ENCODE measurements at places on chromosomes 11 and 22.

DNA sequence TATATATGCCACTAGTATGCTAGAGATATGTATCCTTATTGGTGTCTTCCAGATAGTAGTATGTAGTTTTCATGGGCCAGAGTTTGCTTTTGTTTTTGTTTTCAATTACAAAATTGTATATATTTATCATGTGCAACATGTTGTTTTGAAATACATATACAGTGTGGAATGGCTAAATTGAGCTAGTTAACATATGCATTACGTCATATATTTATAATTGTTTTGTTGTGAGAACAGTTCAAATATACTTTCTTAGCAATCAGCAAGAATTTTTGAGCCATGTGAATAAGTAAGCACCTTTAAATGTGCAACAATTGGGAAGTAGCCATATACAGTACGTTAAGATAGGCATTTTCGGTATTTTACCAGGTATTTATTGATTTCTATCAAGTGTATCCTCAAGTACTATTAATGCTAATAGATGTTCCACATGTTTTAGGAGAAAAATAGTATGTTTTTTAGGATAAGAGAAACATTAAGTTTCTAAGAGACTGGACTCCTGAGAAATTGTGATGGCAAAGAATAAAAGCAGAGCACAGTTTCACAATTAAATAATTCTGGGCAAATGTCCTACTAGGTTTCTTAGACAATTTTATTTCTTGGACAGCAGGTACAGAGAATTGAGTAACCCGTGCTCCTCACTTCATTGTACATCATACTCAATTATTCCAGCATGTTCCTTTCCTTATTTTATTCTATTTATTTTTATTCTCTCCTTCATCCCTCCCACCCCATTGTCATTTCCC, 60.5 kb upstream of the SLC5A12 start:
- no peak for DNase-seq

GRCh38 chr11:131840545-131840944, 470.1 kb downstream of the NTM start:
- no peak for DNase-seq

DNA sequence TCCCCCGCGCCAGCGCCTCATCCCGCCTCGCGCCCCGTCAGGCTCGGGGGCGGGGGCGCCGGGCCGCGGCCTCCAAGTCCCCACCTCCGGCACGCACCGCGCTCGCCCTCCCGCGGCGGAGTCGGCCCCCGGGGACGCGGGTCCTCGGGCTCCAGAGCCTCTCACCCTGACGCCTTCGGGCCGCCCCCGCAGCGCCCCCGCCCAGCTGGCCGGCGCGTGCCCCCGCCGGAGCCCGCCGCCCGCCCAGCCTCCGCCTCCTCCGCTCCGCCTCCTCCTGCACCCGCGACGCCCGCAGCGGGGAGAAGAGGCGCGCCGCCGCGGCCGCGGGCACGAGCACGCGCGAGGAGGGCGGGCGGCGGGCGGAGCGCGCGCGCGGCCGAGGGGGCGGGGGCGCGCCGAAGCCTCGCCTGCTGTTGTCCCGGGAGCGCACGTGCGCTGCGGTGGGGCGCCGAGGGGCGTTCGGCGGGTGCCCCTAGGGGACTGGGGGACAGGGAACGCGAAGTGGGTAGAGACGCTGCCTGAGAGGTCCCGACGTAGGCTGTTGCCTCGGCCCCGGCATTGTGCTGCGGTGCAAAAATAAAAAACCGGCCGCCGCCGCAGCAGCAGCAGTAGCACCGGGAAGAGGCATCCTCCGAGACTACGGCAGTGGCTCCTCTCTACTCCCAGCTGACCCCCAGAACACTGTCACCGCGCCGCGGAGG, 87.4 kb upstream of the ARHGAP32 start:
- peak; percentile 91 for DNase-seq

- DNase-seq, result no peak
These were observed 11.3 kb upstream of the CCDC83 start for GRCh38 chr11:85843929-85844328.

DNA sequence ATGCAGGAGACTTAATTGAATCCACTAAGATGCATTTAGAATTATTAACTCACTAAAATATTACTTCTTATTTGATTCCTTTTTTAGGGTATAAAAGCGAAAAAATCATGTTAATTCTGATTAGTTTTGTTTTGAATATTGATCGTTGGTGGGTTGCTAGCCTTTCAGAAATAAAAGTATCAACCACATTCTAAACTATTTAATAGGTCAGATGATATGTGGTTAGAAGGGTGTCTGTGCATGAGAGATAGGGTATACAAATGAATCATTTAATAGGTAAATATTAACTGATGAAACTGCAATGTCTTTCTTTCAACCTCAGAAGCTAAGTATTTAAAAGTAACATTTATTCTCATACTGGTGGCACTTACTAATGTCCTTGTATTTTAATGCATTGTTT, 515.1 kb downstream of the CNTN5 start:
- no peak for DNase-seq

DNA sequence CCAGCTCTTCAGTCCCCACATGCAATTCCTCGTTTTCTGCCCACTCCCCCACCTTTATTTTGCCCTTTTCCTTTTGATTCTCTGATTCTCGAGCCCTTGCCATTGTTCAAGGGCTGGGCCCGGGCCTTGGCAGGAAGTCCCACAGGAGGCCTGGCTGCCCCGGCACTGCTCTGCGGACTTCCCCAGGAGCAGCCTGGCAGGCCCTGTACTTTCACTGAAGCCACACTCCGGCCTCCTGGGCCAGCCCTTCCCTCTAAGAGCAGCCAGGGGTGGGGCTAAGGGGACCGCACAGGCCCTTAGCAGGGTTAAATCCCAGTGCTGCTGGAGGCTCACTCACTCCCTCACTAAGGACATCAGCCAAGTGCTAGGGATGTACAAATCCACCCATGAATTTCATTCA, 4.1 kb downstream of the LRRC32 start:
- no peak for DNase-seq

- DNase-seq, result no peak
These were observed 26.9 kb downstream of the MACROD1 start for GRCh38 chr11:64139049-64139448.

GRCh38 chr11:21116009-21116408, 446.6 kb downstream of the NELL1 start:
- DNase-seq, result no peak

GRCh38 chr11:46071091-46071490, 50.2 kb downstream of the PHF21A start:
- no peak for DNase-seq

DNA sequence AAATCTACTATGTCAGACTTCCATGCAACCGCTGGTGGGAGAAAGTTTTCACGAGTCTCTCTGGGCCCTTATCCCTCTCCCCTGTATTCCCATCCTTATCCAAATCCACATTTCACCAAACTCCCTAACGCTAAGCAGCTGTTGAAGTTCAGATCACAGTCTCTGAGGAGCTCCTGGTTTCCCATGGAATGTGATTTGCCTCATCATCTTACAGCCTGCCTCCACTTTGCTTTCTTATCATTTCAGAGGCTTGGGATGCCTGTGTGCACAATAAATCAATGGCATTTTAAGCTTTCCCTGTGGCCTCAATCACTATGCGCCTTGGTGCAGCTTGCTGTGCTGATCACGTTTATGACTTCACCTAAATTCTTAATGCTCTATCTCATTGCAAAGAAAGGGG, 352.4 kb upstream of the FAT3 start:
- no peak for DNase-seq

DNA sequence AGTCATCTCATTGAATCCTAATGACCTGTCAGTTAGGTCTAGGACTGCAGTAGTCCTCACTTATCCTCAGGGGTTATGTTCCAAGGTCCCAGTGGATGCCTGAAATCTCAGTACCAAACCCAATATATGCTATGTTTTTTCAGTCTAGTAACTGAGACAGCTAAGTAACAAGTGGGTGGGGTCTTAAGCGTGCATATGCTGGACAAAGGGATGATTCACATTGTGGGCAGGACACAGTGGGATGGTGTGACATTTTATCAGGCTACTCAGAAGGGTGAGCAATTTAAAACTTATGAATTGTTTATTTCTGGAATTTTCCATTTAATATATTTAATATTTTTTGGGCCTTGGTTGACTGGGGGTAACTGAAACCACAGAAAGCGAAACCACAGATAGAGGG, 29.0 kb downstream of the DDX10 start:
- DNase-seq, result no peak

DNA sequence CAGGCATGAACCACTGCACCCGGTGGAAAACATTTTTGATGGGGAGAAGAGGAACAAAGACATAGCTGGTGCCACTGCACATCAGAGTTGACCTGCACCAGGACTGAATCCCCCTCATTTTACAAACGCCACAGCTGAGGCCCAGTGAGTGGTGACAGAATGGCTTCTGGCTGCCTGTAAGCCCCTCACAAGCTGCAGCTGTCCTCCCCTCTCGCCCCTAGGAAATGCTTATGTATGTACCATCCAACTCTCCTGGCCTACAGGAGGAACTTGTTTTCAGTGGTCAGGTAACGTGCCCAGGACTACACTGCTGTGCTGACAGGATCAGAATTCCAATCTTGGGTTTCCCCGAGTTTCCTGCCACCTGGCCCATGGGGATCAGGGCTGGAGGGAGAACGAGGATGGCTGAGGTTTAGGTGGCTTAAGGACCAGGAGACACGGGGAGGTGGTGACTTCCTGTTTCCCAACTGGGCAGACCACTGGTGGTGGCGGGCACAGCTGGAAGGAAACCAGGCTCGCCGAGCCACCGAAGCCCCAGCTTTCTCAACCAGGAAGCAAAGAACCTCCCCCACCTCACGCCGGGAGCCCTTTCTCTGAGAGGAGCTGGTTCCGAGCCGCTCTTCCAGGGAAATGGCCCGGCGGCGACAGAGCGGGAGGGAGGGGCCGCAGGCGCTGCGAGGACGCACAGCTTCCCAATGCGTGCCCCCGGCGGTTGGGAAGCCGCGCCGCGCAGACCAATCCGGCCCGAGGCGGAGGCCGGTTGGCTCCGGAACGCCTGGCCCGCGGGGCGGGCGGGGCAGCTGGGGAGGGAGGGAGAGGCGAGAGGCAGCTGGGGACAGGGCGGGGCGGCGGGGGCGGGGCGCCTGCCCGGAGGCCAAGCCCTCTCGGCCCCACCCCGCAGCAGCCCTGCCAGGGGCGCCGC, 1.0 kb upstream of the LRFN4 start:
- peak; percentile 91 for DNase-seq

DNA sequence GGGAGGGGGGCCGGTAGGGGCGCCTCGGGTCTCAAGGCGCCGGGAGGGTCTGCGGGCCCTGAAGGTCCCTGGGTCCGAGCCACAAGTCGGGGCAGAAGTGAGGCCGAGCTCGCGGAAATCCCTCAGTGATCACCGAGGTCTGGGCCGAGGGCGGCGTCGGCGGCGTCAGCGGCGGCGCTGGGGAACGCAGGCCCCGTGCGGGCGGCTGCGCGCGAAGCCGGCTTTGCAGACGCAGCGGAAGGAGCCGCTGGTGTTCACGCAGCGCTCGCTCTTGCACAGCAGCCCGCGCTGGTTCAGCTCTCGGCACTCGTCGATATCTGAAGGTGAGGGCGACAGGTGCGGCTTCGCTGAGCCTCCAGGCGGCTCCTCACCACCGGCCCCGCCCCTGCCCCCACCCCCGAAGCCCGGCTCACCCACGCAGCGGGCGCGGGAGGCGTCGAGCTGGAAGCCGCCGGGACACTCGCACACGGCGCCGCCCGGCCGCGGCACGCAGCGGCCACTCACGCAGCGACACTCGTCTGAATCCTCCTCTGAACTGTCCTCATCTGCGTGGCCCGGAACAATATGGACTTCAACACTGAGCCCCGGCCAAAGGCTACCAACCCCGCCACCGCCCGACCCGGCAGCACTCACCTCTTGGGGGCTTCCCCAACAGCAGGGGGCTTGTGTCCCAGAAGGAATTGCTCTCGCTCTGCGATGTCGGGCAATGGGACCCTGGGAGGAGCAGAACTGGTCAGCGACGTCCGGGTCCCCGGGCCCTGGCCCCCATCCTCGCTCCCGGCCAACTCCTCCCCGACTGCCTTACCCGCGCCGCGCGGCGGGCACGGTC, 14.2 kb downstream of the SCYL1 start:
- DNase-seq, result no peak

DNA sequence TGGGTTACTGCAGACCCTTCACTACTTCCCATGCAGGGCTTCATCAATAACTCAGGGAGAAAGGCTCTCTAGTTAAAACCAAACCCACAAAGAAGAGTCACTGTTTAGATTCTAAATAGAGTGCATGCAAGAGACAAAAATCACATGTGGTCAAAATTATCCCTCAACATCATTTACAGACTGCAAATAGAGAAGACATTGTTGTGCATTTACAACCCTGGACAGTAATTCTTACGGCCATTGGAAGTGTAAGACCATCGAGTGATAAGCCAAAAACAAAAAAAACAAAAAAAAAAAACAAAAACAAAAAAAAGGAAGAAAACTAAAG, 93.4 kb downstream of the RASSF10 start:
- no peak for DNase-seq

DNA sequence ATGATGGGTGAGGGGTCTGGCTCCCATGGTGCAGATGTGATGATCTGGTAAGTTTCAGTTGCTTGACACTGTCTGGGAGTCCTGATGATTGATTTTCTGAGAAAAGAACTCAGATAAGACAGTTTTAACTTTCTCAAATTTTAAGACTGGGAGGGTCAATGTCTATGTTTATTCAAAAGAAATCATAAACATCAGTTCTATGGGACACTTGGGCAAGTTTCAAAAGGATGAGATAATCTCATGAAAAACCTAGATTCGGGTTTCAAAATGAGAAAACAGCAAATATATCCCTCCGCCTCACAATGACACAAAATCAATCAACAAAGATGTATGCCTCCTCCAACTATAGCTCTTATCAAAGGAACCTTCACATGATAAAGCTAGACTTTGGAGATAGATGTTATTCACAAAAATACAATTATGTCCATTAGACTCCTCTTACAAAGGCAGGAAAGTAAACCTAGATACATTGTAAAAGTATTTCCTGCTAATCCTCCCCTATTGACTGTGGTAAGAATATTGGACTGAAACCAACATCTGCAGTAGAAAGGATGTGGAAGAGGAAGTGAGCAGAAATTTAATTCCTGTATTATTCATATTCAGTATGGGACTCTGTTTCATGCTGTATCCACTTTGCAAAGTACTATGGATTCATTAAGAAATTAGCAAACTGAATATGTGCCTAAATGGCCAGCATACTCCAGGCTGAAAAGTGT, 21.6 kb downstream of the SVIP start:
- no peak for DNase-seq

GRCh38 chr11:125376856-125377255, 119.2 kb downstream of the FEZ1 start:
- DNase-seq, result no peak

DNA sequence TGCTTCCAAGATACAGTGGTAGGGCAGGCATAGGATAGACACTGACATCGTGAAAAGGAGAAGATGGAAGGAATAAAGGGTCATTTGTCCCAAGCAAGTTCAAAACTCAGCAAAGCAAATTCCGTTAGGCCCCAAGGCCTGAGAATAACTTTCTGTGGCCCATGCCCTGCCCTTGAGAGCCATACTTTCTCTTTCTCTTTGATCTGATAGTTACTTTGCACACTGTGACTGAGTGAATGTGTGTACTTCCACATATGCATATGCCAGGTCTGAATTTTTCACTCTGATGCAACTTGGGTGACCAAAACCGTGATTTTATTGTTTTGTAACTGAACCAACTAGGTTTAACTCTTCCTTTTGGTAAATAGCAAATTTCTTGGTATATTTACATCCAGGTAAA, 371.5 kb downstream of the RAB38 start:
- no peak for DNase-seq

All from NCI-H1092 (cell line).